ENCODE measurements at places on chromosomes 3 and 15.
A peak's percentile ranks its signal among the peaks of the same experiment; 100 is the strongest.

DNA sequence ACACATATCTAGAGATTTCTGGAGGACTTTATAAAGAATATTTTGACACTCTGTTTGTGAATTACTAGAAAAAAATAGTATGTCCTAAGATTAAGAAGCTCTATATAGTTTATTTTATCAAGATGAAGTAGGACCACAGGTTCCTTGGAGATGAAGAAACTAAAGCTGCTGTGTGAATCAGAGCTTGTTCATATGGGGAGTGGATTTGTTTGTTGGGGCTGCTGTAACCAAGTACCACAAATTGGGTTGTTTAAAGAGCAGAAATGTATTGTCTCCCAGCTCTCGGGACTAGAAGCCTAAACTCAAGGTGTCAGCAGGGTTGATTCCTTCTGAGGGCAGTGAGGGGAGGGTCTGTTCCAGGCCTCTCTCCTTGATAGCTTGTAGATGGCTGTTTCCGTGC is 270.6 kb upstream of the UMPS start:
- DNase-seq: no peak

DNA sequence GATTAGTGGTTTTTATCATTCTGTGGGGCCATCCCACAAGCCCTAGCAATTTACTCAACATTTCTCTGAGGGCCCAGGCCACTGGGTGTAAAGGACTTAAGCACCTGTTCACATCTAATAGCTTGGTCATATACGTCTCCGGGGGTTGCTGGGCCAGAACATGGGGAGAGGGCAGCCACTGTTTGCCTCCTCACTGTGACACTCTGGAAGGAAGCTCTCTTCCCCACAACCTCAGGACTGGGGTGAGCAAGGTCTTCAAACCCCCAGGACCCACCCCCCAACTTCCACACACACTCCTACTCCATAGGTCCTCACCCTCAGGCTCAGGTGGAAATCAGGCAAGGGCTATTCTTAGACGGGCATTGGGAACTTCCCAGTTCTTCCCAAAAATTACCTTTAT is 28.9 kb downstream of the C3orf20 start:
- DNase-seq: no peak

DNA sequence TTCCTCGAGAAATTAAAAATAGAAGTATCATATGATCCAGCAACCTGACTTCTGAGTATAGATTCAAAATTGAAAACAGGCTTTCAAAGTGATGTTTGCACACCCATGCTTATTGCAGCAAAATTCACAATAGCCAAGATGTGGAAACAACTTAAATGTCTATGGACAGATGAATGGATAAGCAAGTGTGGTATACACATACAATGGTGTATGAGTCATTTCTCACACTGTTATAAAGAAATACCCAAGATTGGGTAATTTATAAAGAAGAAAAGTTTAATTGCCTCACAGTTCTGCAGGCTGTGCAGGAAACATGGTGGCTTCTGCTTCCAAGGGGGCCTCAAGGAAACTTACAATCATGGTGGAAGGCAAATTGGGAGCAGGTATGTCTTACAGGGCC is 100.8 kb downstream of the KLF13 start:
- DNase-seq: no peak

- DNase-seq: peak; percentile 50
Measured at GRCh38 chr15:45795440-45796069, 160.7 kb downstream of the SQOR start.

- no peak for DNase-seq
Measured at GRCh38 chr3:7423995-7424394, 563.1 kb downstream of the GRM7 start.

- DNase-seq: peak; percentile 36
Measured at GRCh38 chr3:62201438-62202035, 171.8 kb downstream of the FEZF2 start.

GRCh38 chr3:31373681-31374080 is 159.0 kb upstream of the STT3B start:
- no peak for DNase-seq

GRCh38 chr3:96958856-96959255 is 144.5 kb downstream of the EPHA6 start:
- no peak for DNase-seq

DNA sequence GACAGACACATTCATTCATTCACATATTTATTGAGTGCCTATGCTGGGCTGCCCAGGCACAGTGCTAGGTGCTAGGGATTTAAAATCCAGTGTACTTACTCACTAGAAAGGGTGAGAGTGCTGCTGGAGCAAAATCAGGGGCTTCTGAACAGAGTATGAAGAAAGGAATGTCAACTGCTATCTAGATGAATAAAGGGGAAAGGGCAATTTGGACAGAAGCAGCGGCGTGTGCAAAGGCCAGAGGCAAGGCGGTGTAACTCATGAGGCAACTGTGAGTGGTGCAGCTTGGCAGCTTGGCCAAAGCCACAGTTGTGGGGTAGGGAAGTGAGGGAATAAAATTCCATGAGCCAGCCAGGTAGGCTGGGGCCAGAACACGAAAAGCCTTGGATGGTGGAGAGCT is 76.7 kb downstream of the RAD18 start:
- no peak for DNase-seq

All from RPMI8226 (cell line).